ENCODE measurements at places on chromosomes 13 and 19.

GRCh38 chr13:100245104-100245503 is 156.2 kb downstream of the PCCA start:
- DNase-seq = no peak

DNA sequence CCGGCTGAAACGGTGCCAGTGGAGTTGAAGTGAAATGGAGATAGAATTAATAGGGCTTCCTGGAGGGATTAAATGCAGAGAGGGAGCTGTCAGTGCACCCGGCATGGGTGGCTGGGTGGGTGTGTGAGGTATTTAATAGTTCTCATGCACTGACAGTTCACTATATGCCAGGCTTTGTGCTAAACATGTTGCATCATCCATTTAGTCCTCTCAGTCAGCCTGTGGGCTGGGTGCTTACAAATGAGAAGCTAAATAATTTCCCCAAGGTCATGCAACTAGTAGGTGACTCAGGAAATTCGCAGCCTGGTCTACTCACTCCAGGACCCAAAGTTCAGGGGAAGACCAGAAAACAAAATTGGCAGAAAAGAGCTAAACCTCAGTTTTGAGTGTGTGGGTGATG is 63.5 kb upstream of the SPATA13 start:
- DNase-seq = no peak

DNA sequence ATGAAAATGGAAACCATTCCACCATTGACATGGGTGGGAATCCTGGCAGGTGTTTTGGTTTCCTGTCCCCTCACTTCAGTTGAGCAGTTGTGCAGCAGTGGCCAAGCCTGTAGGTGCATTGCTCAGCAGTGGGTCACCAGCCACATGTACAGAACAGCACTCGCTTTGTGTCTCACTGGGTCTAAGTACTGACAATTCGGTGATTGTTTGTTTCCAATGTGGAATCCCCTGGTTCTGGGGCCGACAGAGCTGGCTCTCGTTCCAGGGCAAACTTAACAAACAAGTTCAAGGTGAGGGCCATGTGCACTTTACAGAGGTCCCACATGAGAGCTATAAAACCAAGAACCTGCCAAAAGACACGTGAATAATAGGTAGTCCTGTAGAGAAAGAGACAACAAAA is 54.1 kb upstream of the SPATA13 start:
- no peak for DNase-seq

DNA sequence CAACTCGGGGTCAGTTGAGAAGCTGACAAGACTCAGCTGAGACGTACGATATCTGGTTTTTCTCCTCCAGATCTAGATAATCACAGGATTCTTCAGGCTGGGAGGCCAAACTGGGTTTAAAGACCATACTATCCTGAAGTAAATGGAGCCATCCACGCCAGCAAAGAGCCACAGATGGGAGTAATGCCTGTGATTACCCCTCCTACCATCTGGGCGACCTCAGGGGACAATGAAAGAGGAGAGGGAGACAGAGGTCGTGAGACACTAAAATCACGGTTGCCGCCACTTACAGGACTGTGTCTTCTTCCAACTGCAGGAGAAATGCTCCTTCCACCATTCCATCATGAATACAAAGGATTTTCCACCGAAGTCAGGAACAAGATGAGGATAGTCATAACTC is 3.1 kb upstream of the NLRP13 start:
- no peak for DNase-seq

GRCh38 chr19:17993076-17993813 is 14.7 kb upstream of the ARRDC2 start:
- DNase-seq = no peak

GRCh38 chr19:295687-296370 is 4.6 kb upstream of the PLPP2 start:
- peak; percentile 37 for DNase-seq

DNA sequence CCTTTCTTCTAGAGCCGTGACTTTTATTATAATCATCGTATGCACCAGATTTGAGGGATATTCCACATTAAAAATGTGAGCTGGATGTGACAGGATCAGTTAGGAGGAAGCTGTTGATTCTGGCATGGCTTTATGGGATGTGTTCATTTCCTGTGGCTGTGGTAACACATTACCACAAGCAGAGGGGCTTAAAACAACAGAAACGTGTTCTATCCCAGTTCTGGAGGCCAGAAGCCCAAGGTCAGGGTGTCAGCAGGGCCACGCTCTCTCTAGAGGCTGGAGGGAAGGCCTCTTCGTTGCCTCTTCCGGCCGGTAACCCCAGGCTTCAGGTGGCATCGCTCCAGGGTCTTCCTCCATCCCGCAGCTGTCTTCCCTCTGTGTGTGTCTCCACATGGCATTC is 14.5 kb downstream of the MED25 start:
- no peak for DNase-seq

- no peak for DNase-seq
Observed at GRCh38 chr19:46954993-46955812, 64.4 kb upstream of the NPAS1 start.

- no peak for DNase-seq
Observed at GRCh38 chr13:76164290-76164689, 528.2 kb downstream of the LMO7 start.

DNA sequence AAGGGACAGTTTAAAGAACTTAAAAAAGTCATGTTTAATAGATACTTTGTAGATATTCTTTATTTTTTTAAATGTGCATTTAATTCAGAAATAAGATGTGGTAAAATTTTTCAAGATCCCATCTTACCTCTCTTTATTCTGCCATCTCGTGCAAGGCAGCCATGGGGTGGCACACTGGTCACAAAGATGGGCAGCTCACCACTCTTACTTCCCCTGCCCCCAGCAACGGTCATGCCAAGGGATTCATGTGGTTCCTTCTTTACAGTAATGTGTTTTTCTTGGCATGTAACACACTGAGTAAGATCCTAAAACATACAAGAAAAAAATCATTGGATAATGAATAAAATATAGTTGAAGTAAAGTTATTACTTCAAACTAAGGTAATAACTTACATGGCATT is 64.2 kb downstream of the LNX2 start:
- DNase-seq = no peak

GRCh38 chr19:13437919-13438618 is 68.2 kb downstream of the CACNA1A start:
- no peak for DNase-seq

- no peak for DNase-seq
Observed at GRCh38 chr19:15995536-15995935, 46.7 kb downstream of the OR10H4 start.

DNA sequence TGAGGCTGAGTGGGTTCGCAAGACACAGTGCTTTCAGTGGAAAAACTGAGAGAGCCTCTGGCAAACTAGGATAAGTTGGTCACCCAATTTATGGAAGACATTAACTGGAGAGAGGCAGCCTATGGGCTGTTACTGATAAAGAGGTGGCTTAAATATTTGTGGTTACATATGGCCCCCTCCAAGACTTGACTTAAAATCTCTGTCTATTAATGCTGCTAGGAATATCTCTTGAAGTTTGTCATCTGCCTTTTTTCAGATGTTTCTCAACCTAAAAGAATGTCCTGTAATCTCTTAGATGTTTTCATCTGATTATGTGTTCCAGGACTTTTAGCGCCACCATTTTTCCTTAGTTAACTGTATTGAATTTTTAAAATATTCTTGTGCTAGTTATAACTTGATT is 54.6 kb downstream of the NAA16 start:
- DNase-seq = no peak

DNA sequence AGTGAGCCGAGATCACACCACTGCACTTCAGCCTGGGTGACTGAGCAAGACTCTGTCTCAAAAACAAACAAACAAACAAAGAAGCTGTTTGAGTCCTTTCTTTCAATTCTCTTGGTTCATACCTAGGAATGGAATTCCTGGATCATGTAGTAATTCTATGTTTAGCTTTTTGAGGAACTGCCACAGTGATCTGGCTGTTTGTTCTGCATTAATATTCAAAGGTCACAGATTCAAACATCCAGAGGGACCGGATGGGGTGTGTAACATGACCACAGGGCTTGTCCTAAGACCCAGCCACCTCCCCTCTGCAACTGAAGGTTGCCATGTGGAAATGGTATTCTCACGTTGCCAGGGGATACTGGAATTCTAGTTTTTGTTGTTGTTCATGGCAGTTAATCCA is 10.2 kb downstream of the COLGALT1 start:
- no peak for DNase-seq

GRCh38 chr19:49149652-49150105 is 5.5 kb downstream of the HRC start:
- DNase-seq = peak; percentile 89

- no peak for DNase-seq
Observed at GRCh38 chr13:73292127-73292526, 233.3 kb downstream of the KLF5 start.

GRCh38 chr13:31848621-31849020 is 109.3 kb downstream of the RXFP2 start:
- DNase-seq = no peak

DNA sequence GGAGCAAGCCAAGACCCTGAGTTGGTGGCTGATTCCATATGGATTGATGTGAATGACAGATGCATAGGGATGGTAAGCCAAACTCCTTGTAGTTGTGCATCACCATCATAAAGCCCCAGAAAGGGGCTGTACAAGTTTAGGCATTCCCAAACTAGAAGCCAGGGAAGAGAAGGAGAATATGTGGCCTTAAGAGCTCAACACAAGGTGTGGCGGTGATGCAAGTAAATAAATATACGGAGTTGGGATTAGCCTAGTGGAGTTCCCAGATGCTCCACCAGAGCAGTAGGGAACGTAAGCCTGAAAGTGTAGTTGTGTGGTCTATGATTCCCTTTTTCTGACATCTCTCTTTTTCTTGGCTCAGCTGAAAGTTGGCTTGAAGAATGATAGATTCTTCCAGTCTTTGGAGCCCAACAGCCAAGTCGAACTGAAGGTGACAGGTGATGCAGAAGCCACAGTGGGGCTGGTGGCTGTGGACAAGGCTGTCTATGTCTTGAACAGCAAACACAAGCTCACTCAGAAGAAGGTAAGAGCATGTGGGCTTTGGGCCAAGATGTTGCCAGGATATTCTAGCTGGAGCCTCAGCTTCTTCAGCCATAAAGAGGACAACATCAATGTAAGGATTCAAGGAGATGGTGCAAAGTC is 30.1 kb downstream of the RDH8 start:
- no peak for DNase-seq

- no peak for DNase-seq
Observed at GRCh38 chr19:54188215-54188871, 1.0 kb downstream of the MBOAT7 start.

- DNase-seq = no peak
Observed at GRCh38 chr19:31100981-31101380, 248.3 kb downstream of the TSHZ3 start.

DNA sequence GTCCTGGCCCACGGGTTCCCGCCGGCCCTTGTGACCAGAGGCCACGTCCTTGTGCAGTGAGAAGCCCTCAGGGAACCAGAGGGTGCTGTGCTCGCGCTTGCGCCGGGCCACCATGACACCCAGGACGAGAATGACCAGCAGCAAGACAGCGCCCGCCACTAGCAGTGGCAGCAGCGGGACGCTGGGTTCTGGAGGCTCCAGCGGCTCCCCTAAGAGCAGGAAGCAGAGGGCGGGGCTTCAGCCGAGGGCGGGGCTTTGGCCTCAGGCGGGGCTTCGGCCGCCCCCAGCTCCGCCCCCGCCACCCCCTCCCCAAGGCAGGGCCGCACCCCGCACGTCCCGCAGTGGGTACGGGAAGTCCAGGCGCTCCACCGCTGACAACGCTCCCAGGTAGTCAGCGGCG is 30.4 kb downstream of the NOTCH3 start:
- no peak for DNase-seq

GRCh38 chr13:27132538-27132937 is 39.1 kb downstream of the USP12 start:
- DNase-seq = no peak

GRCh38 chr19:56306016-56306415 is 8.6 kb downstream of the ZSCAN5A start:
- DNase-seq = no peak

- no peak for DNase-seq
Observed at GRCh38 chr13:32496599-32497160, 41.9 kb downstream of the N4BP2L2 start.

GRCh38 chr13:61463024-61463423 is 47.4 kb upstream of the PCDH20 start:
- no peak for DNase-seq

- no peak for DNase-seq
Observed at GRCh38 chr19:40192758-40193586, 1.7 kb downstream of the MAP3K10 start.

DNA sequence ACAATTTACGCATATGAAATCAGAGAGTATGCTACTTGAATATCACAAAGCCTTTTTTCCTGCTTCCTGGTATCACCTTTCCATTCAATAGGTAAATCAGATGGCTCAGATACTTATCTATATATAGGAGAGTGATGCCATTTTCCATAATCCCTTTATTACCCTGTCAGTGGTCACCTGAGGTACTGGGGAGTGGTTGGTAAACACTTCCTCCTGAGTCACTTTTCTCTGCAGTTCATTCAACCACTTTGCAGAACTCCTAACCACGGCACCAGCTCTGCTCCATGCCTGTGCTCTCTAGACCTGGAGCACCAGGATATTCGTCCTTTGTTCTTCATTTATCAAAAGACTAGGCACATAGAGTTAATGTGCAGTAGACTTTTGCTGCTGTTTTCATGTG is 748.5 kb upstream of the KLHL1 start:
- DNase-seq = no peak

DNA sequence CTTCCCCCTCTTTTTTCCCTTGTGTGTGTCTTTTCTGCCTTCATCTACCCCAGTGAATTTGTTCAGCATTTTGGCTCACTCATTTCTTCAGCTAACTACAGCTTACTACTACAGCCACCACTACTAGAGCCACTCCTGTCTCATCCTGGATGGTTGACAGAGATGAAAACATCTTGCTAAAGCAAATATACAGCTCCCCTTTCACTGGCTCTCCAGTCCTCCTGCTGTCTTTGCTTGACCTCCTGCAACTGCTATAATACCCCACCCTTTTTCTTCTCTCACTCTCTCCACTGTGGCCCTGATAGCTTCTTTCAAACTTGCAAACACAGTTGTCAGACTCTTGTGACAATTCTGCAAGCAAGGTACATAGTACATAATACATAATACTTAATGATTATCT is 523.6 kb downstream of the DCT start:
- DNase-seq = no peak

GRCh38 chr13:90872491-90873025 is 474.9 kb upstream of the MIR17HG start:
- DNase-seq = no peak

- no peak for DNase-seq
Observed at GRCh38 chr19:16721051-16721450, 1.4 kb downstream of the NWD1 start.

- no peak for DNase-seq
Observed at GRCh38 chr13:39510316-39510695, 92.7 kb downstream of the LHFPL6 start.
